Endothelial cell of umbilical vein (primary cell): ENCODE measurements at places on chromosomes 5 and 9.
A peak's percentile ranks its signal among the peaks of the same experiment; 100 is the strongest.

GRCh38 chr9:17588941-17589340, 10.1 kb downstream of the SH3GL2 start:
- H3K27ac ChIP-seq: no peak overlapping the region
- H3K36me3 ChIP-seq: no peaks in the 10 kb centered on the region
- no peaks in the 10 kb centered on the region for H3K27me3 ChIP-seq
- no peak overlapping the region for H3K4me3 ChIP-seq
- no peak for DNase-seq

DNA sequence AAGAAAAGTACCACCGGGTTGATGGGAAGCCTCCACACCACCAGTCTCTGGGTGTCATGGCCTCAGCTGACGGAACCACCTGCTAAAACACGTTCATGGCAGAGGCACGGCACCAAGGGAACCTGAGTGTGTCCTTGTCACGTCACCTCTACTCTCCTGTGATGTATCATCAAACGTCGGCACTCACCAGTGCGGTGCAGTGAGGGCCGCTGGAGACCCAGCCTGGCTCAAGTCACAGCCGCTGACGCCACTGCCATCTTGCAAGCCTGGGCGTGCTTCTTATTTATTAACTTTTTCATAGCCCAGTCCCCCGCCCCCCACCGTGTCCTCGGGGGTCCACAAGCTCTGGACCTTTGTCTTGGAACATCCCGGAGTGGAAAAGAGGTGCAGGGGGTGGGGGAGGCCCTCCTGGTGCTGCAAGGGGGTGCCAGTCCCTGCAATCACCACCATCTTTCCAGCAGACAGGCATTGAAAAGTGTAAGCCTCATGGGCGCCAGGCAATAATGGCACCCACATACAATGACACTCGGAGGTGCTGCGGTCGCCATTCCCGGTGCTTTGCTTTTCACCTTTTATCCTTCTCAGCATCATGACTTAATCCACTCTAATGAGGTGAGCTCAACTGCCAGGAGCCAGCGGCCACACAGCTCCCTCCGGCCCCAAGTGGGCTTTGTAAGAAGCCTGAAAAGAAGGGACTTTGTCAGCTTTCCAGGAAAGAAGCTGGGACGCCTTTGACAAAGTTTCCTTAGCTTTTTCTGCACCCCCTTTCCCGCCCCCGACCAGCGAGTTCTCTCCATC, 202.3 kb upstream of the IRX1 start:
- no peak for DNase-seq
- H3K4me3 ChIP-seq: no peak overlapping the region
- H3K27ac ChIP-seq: no peak overlapping the region
- H3K4me1 ChIP-seq: no peaks in the 10 kb centered on the region

- no peak overlapping the region for H3K27ac ChIP-seq
- H3K27me3 ChIP-seq: no peaks in the 10 kb centered on the region
- no peaks in the 10 kb centered on the region for H3K36me3 ChIP-seq
Observed at GRCh38 chr5:132238169-132238744, 10.6 kb upstream of the P4HA2 start.

DNA sequence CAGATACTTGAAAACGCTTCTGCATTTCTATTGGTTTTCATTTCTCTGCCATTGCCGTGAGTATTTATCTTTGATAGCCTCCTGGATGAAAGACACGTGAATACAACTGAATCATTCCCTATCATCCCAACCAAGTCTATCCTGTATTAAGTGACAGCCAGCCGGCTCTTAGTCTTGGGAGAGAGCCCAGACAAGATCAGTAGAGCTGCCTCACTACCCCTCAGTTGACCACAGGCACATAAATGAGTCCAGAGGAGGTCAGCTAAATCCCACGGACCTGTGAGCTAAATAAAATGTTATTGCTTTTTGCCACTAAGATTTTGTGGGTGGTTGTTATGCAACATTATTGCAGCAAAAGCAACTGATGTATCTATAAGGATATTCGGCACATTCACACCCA, 639.0 kb upstream of the ACO1 start:
- H3K4me1 ChIP-seq: peaks cover 2% of the 10 kb centered on the region
- no peaks in the 10 kb centered on the region for H3K36me3 ChIP-seq
- no peak overlapping the region for H3K27ac ChIP-seq
- H3K27me3 ChIP-seq: no peaks in the 10 kb centered on the region
- peak; percentile 46 for DNase-seq
- H3K4me3 ChIP-seq: no peak overlapping the region

GRCh38 chr9:113922160-113922559, 46.1 kb downstream of the ZNF618 start:
- H3K27ac ChIP-seq: no peak overlapping the region
- H3K4me3 ChIP-seq: no peak overlapping the region
- peaks cover 3% of the 10 kb centered on the region for H3K4me1 ChIP-seq
- no peak for DNase-seq

- DNase-seq: no peak
- no peaks in the 10 kb centered on the region for H3K36me3 ChIP-seq
- H3K27ac ChIP-seq: no peak overlapping the region
- H3K4me1 ChIP-seq: no peaks in the 10 kb centered on the region
- no peaks in the 10 kb centered on the region for H3K27me3 ChIP-seq
Observed at GRCh38 chr5:175121457-175121856, 322.5 kb downstream of the DRD1 start.

- H3K4me1 ChIP-seq: peaks cover 17% of the 10 kb centered on the region
- DNase-seq: peak; percentile 66
- no peaks in the 10 kb centered on the region for H3K36me3 ChIP-seq
Observed at GRCh38 chr5:108381350-108381953, 446 bp downstream of the FBXL17 start.

DNA sequence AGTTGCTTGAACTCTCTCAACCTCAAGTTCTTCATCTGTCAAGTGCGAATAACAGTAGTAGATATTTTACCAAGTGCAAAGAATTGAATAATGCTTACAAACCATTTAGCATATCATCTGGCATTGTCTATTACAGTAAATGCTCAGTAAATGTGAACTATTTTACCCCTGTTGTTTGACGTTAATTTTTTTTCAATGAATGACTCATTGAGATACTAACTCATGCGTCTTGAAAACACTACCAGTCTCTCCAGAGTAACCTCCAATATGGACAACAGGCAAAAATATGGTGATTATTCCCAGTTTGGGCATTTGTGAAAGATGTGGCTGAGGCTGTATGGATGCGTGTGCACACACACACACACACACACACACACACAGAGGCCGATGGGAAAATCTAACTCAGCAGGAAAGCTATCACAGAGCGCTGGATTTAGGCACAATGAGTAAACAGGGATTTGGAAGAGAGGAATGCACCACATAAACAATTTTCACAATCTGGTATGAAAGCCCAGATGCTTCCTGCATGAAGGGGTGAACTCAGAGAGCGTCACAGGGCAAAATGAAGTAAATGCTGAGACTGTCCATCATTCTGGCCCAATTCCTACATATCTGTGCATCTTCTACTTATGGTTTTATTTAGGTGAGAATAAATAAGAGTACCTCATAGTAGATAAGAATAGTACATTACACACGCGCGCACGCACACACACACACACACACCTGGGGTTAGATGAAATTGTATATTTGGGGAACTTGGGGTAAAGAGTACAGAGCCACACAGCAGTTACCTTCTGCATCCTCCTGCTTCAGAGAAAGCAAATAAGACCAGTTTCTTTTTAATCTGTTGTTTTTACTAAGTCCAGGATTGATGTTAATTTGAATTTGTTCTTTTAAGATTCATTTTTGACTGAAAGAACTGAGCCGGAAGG, 128.7 kb downstream of the PALM2AKAP2 start:
- H3K27me3 ChIP-seq: no peaks in the 10 kb centered on the region
- DNase-seq: peak; percentile 89
- H3K4me1 ChIP-seq: peaks cover 70% of the 10 kb centered on the region
- no peaks in the 10 kb centered on the region for H3K36me3 ChIP-seq
- peak overlapping the region; percentile 100 for H3K27ac ChIP-seq

DNA sequence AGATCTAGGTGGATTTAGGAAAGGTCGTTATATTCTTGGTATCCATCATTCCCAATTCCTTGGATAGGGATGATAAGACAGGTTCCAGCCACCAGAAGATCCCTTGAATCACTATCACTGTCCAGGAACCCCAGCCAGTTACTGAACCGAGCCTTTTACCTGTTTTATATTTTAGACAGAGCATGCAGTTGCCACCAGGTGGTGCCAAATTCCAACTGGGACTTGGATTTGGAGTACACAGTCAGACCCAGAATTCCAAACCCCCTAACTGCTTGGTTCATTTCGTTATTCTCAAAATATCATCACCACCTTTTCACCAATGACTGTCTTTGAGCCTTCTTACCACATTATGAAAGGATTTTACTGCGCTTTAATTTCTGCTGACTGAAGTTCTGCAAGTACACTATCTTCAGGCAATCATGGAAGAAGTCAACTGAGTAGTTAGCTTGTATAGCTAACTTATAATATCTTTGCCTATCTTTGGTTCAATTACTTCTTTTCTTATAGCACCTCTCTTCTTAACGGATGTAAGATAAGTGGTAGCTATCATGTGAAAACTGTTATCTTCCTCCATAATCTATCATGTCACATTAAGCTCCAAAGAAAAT, 191.8 kb downstream of the PRR16 start:
- H3K27me3 ChIP-seq: no peaks in the 10 kb centered on the region
- peak; percentile 19 for DNase-seq
- H3K4me3 ChIP-seq: no peak overlapping the region
- H3K36me3 ChIP-seq: no peaks in the 10 kb centered on the region

- no peak overlapping the region for H3K4me3 ChIP-seq
- H3K4me1 ChIP-seq: peaks cover 3% of the 10 kb centered on the region
- H3K36me3 ChIP-seq: no peaks in the 10 kb centered on the region
- H3K27ac ChIP-seq: no peak overlapping the region
- peaks cover 7% of the 10 kb centered on the region for H3K27me3 ChIP-seq
- peak; percentile 7 for DNase-seq
Observed at GRCh38 chr5:9544056-9544455, 1.8 kb downstream of the SEMA5A start.

- peak; percentile 72 for DNase-seq
- H3K4me1 ChIP-seq: peaks cover 54% of the 10 kb centered on the region
- H3K4me3 ChIP-seq: no peak overlapping the region
- H3K36me3 ChIP-seq: no peaks in the 10 kb centered on the region
- peak overlapping the region; percentile 93 for H3K27ac ChIP-seq
- H3K27me3 ChIP-seq: no peaks in the 10 kb centered on the region
Observed at GRCh38 chr5:14038341-14038959, 94.0 kb upstream of the DNAH5 start.

DNA sequence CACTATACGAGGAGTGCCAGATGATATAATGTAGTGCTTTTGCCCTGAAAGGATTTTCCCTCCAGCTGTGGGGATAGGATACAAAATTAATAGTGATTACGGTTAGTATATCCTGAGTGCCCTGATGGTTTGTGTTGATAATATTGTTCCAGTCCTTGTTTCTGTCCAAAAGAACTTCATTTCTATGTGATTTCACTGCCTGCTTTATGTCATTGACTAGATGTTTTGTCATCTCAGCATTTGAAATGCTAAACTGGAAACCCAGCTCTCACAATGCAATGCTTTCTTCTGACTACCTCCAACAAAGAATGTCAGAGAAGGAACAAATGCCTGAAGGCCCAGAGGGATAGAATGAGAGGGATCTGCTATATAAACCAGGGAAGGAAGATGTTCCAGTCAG, 177.8 kb downstream of the NIPBL start:
- DNase-seq: peak; percentile 41
- no peaks in the 10 kb centered on the region for H3K27me3 ChIP-seq
- H3K4me3 ChIP-seq: no peak overlapping the region
- no peaks in the 10 kb centered on the region for H3K4me1 ChIP-seq
- H3K36me3 ChIP-seq: peaks cover 12% of the 10 kb centered on the region

GRCh38 chr5:101012880-101013279, 109.8 kb upstream of the ST8SIA4 start:
- no peaks in the 10 kb centered on the region for H3K36me3 ChIP-seq
- no peak overlapping the region for H3K4me3 ChIP-seq
- H3K27ac ChIP-seq: no peak overlapping the region
- H3K27me3 ChIP-seq: no peaks in the 10 kb centered on the region
- peak; percentile 23 for DNase-seq
